Frontal cortex (tissue), 4 donors: ENCODE measurements at places on chromosomes 2 and 18. TPM values are rescaled to one million over a fixed set of nuclear protein-coding genes. Genes with fewer than 3 reads are reported as not detected.

Gene EMILIN1
- total RNA-seq: 4.1 TPM

Gene LAMA3
- total RNA-seq: 1.2 TPM

DNA sequence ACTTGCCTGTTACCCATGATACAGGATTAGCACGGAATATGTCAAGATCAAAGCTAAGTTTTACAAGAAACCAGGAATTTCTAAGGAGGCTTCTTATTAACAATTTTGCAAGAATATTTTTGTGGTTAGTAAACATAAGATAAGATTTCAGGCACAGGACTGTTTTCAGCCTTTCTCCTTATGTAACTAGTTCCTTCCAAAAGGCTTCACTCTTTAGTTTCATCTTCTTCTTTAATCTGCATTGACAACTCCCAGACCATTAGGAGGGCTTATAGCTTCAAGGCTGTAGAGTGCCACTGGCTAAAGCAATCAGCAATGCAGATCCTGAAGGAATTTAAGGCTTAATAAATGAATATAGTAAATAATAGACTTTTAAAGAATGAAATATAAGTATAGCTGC is 29.3 kb downstream of the SLC14A1 start:
- no peak for DNase-seq

DNA sequence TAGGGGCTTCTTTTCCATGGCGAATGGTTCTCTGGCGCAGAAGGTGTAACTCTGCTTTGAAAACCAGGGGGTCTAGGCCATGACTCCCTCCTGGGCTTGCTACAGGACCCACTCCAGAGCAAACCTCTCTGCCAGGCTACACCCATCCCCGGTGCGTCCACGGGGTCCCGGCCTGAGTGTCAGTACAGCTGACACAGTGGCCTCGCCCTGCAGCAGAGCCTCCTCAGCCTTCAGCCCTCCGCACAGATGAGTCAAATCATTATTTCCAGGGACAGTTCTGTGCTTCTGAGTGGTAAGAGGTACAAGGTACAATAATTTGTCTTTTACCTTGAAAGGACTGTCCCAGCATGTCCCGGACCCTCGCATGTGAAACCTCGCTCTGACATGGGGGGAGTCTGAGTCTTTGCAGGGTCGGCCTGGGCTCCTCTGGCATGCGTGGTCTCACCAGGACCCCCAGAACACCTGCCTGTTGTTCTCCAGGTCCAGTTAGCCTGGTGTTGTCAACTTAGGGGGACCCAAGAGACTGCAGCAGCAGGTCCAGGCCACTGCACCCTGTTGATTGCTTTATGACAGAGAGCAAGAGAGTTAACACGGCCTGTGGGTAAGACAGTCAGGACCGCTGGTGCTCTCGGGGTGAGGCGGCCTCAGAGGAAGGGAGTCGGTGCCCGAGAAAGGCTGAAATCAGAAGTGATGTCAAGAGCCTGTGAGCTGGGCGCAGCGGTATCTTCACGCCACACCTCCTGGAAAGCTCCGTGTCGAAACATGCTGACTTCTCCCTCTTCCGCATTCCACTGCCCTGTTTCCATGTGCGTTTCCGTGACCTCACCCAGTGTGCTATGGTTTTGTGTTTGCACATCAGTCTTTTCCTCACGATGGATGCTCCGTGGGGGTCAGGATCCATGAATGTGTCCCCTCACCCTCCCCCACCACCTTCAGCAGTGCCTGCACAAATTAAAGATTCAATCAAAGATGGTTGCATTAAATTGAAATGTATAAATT is 340.1 kb downstream of the EIPR1 start:
- DNase-seq: no peak

GRCh38 chr2:73980566-73980965 is 4.1 kb upstream of the TET3 start:
- no peak for DNase-seq

DNA sequence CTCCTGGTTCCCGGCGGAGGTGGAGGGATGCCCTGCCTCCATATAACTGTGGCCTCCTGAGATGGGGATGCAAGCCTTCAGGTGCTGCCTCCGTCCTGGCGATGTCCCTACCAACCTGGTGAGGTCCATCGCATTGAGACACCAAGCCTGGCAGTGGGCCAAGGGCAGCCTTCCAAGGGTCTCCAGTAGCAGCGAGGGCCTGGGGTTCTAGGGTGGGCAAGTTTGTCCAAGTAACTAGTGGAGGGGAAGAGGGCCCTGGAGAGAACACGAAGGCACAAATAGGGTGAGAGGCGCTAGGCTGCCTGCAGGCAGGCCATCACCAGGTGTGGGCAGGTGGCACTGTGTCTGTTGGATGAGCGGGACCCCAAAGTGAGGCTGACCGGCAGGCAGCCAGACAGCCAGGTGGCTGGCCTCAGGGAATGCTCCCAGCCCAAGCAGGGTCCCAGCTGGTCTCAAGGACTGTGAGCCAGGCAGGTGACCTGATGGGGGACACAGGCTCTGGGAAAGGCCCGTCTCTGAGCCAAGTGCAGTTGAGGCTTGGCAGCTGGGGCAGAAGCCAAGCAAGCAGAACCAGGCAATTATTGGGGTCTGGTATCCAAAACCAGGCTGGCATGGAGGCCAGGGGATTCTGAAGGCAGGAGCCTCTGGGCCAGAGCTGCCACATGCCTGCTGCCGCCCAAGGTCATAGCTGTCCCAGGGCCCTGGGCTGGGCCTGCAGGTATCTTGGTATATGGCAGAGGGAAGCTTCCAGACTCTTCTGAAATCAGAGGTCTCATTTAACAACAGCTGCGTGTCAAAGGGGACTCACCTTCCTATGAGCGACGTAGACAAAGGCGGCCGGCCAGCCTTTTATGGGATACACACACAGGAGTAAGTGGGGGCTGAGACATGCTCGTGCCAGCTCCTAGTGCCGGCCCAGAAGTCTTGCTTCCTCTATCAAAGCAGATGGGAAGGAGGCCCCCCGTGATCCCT is 23.4 kb downstream of the RAMP1 start:
- no peak for DNase-seq

DNA sequence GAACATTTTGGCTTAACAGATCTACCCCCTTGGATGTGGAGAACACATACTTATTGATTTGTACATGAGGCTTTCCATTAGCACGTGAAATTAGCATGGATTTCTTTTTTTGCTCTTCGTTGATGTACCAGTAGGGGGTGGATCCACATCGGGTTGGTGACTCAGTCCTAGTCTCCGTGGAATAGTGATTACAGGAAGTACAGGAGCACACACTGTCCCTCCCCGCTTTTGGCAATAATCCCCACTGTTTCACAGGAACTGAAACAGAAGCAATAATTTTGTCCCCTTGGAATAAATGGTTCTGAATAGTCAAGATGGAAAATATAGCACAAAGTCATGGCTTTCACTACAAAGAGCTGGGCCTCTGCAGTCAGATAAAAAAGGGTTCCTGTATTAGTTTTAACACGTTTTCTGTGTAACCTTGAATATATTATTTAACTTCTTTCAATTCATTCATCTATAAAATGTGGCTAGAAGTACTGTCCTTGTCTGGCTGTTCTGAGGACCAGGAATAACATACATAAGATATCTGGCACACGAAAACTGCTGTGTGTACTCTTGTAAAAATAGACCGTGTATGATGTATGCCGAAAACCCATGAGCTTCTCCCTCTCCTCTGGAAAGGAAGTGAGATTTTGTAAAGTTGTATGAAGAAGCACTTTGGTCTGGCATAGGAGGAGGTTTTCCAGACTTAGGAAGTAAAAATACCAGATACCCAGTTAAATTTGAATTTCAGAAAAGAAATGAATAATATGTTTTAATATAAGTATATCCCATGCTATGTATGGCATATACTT is 229.2 kb downstream of the GALR1 start:
- no peak for DNase-seq

- peak; percentile 50 for DNase-seq
These were observed 1.3 kb downstream of the SPTBN1 start for GRCh38 chr2:54457323-54458023.

DNA sequence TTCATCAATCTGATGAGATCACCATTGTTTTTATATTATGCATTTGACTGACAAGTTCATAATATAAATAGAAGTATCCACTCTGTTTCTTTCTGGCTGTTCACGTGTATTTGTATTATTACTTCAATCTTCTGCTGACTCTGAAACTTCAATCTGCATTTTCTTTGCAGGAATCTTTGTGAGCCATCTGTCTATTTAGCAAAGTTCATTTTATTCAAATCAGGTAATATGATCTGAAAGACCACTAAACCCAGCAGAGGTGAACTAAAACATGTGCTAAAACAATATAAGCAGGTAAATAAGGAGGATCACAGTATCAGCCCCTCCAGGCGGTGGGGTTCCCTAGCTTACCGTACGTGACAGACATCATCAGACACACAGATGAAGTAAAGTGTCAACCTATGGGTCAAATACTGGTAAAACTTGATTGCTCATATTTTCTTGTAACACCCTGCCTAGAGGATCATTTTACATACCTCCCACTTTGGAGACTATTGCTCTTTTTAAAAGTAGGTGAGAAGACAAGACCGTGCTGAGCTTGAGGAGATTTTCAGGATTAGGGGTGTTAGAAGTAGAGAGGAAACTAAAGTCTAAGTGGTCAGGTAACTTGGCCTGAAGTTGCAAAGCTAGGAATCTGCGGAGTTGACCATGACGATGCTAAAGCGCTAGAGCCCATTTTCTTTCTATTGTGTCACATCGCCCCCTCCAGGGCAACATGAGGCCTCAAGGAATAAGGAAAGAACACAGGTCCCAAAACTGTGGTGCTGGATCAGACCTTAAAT is 9.0 kb downstream of the DTNB start:
- DNase-seq: no peak

- DNase-seq: no peak
These were observed 190.7 kb downstream of the CDCA7 start for GRCh38 chr2:173545364-173545763.

- DNase-seq: no peak
These were observed 213.3 kb downstream of the FAM210A start for GRCh38 chr18:13513021-13513420.
